ENCODE measurements at places on chromosomes 1 and 21.
A peak's percentile ranks its signal among the peaks of the same experiment; 100 is the strongest.

- DNase-seq = no peak
Measured at GRCh38 chr1:78490861-78491450, at the start of gene PTGFR. Gene PTGFR (plus strand): TSS chr1:78490974. CDS start chr1:78492744, 1,770 bp downstream.

- no peak for DNase-seq
Measured at GRCh38 chr1:243734308-243734695, 115.7 kb downstream of the AKT3 start.

GRCh38 chr1:218694636-218695035 lies 349.5 kb downstream of the TGFB2 start:
- DNase-seq = no peak

DNA sequence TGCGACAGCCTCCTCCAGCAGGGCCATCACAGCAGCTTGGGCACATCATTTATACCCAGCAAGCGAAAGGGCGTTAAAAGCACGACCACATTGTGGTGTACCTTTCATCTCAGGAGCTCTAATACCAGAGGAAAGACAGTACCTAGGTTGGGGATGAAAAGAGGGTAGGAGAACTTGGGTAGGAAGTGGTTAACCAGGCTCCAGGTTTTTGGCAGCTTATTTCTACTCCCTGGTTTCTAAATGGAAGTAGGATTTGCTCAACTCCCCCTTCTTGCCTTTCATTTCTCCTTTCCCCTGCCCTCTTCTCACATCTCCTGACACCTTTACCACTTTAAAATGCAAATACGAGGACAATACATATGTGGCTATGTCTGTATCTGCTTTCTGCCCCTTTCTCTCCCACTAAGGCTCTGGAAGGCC lies 30.2 kb downstream of the FAM177B start:
- DNase-seq = no peak

- DNase-seq = no peak
Measured at GRCh38 chr1:36533897-36534296, 51.2 kb upstream of the CSF3R start.

DNA sequence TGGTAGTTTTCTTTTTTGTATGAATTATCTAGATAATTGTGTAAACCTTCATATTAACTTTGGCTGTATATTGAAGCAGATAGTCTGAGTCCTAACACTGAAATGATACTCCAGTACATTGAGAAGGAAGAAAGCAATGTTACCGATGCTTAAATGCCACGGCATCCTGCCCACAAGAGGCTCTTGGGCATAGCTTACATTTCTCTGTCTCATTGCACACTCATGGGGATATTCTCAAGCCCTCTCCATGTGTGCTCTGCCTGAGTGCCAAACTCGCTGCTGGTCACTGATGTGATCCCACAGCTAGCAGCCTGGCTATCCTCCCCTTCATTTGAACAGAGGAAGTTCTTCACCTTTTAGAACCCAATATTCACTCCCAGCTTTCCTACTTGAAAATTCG lies 179.4 kb downstream of the TGFB2 start:
- DNase-seq = no peak

GRCh38 chr21:29465546-29465945 lies 166.8 kb downstream of the BACH1 start:
- DNase-seq = peak; percentile 12

DNA sequence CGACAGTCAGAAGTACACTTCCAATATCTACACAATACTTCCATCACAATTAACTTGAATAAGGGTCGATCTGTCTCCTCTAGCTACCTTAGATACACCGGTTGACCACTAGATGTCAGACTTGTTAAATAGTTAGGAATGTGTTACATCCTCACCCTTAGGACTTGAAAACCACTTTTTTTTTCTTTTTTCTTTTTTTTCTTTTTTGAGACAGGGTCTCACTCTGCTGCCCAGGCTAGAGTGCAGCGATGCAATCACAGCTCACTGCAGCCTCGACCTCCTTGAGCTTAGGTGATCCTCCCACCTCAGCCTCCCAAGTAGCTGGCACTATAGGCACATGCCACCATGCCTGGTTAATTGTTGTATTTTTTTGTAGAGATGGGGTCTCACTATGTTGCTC lies 120.4 kb upstream of the GREM2 start:
- DNase-seq = peak; percentile 30

DNA sequence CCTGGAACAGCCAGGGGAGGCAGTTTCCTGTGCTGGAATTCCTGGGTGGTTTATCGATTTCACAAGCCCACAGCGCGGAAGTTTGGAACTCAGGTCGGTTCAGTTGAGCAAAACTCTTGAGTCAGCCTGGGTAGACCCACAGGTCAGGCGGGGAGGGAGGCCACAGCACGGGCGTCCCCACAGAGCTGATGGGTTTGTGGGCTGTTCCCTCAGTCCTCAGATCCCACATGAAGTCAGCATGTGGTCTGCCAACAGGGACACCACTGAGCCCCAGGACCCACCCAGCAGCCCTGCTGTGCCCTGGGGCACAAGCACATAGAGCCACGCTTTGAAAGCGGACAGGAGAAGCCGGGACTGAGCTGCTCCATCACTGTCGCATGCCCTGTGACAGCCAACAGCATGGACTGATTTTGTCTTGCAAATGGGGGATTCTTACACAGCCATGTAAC lies 17.4 kb downstream of the BMP8A start:
- DNase-seq = no peak

DNA sequence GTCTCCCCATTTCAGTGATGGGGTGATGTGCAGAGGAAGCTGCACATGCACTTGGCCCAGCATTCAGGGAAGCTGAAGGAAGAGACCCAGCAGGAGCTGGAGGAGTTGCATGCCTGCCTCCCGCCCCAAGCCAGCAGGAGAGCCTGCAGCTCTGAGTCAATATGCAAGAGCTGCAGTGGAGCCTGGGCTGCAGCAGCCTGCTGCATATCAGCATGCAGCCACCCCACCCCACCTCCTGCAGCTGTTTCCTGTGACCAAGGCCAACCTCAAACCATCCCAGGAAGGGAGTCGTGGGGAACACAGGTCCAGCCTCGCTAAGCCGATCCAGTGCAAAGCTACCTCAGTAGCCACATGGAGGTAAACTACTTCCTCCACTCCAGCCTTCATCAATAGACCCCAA lies 18.9 kb downstream of the AGT start:
- DNase-seq = no peak

- DNase-seq = no peak
Measured at GRCh38 chr1:169882039-169882511, 11.6 kb downstream of the SCYL3 start.

- DNase-seq = peak; percentile 87
Measured at GRCh38 chr21:46457801-46458314, 833 bp upstream of the DIP2A start.

DNA sequence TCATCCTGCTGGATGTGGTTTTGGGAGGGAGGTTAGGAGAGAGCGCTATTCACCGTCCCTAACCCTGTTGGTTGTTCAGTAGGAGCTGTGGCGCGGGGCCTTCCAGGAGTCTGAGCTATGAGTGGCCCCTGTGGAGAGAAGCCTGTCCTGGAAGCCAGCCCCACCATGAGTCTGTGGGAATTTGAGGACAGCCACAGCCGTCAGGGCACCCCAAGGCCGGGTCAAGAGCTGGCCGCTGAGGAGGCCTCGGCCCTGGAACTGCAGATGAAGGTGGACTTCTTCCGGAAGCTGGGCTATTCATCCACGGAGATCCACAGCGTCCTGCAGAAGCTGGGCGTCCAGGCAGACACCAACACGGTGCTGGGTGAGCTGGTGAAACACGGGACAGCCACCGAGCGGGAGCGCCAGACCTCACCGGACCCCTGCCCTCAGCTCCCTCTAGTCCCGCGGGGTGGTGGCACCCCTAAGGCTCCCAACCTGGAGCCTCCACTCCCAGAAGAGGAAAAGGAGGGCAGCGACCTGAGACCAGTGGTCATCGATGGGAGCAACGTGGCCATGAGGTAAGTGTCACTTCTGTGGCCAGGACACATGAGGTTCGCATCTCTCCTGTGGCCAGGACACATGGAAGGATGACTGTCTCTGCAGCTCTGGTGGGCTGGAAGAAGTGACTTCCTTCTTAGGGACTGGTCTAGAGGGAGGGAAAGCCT lies 1.2 kb downstream of the ZC3H12A start:
- peak; percentile 50 for DNase-seq

DNA sequence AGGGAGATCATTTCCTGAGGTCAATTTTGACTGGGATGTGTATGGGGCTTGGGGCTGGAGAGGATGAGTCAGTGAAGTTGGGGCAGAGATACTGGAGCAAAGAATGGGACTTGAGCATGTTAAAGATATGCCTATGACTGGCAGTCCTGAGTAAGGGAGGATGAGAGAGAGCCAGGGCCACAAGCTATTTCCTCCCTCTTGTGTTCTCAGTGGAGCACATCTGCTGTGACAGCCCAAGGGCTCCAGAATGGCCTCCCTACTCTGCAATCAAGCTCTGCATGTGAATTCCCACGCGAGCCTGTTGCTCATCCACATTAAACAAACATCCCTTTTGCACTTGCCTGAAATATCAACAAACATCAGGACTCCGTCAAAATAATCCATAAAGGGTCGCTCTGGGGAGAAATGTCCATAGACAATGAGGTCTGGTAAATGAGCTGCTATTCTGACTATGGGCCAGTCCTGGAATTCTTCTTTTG lies 9.2 kb downstream of the ADCY10 start:
- peak; percentile 44 for DNase-seq

- DNase-seq = no peak
Measured at GRCh38 chr1:214236477-214236876, 44.5 kb upstream of the SMYD2 start.

DNA sequence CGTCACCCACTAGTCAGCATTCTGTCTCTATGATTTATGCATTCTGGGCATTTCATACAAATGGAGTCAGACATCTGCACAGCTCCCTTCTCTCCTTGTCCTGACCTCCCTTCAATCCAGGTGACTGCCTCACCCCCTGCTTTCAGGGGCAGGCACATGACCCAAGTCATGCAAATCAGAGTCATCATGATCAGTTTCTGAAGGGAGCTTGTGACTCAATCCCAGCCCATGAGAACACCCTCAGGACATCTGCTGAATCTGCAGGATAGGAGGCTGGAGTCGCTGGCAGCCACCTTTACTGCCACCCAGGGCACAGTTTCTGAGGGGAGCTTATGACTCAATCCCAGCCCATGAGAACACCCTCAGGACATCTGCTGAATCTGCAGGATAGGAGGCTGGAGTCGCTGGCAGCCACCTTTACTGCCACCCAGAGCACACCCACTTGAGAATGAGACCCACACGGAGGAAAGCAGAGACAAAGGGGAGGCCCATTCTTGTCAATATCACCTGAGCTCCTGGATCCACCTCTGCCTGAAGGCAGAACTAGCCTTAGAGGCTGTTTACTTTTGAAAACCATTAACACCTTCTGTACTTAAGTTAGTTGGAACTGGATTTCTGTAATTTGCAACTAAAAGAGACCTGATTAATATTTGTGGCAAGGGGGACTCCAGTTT lies 62.3 kb upstream of the SLC25A33 start:
- no peak for DNase-seq

GRCh38 chr1:228136901-228137300 lies 3.2 kb upstream of the GUK1 start:
- DNase-seq = peak; percentile 80

- DNase-seq = no peak
Measured at GRCh38 chr1:156833603-156834002, 17.0 kb upstream of the SH2D2A start.

- DNase-seq = no peak
Measured at GRCh38 chr21:35406635-35407034, 357.5 kb upstream of the RUNX1 start.

GRCh38 chr1:35047188-35047858 lies 15.6 kb upstream of the ZMYM6 start:
- no peak for DNase-seq

DNA sequence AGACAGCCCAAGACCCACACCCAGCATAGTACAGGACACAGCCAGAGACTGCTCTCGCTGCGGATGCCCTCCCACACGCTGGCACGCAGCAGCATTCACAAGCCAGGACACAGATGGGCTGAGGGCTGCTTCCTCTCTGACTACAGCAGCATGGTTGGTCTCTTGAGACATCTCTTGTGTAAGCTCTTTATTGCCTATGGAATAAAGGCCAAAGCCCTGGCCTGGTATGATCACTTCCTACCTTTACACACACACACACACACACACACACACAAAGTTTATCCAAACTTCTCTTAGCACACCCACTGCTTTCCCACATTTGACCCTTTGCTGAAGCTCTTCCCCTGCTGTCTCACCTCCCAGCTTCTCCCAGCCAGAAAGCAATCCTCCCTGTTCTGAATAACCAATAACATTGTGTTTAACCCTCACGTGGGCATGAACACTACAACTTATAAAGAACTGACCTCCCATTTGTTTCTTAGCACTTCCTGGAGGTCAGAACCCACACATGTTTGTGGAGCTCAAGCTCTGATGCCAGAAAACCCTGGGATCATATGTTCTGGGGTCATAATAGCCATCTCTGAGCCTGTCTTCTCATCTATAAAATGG lies 1.2 kb upstream of the LUZP1 start:
- no peak for DNase-seq

DNA sequence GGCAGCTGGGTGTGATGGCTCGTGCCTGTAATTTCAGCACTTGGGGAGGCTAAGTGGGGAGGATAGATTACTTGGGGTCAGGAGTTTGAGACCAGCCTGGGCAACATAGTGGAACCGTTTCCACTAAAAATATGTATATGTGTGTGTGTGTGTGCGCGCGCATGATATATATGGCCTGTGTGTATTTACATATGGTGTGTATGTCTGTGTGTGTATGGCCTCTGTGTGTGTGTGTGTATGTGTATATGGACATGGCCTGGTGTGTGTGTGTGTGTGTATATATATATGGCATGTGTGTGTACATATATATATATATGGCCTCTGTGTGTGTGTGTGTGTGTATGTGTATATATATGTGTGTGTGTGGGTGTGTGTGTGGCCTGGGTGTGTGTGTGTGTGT lies 16.0 kb upstream of the SLC2A7 start:
- DNase-seq = no peak

GRCh38 chr1:71774705-71775104 lies 507.6 kb downstream of the NEGR1 start:
- DNase-seq = no peak

DNA sequence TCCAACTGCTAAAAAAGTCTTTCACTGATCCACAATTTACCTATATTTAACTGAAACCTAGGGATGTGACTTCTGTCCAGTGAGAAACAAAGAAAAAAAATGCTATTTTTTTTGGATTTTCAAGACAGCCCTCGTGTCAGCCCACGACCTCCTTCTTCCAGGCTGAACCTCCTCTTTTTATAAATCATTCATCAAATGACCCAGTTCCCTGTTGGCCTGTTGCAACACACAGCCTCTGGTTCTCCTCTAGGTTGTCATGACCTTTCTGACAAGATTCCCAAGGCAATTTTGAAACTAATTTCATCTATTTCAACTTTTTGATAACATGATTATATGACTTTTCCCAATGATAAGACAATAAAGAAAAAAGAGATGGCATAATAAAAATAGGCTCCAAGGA lies 74.6 kb downstream of the PGBD5 start:
- DNase-seq = no peak

DNA sequence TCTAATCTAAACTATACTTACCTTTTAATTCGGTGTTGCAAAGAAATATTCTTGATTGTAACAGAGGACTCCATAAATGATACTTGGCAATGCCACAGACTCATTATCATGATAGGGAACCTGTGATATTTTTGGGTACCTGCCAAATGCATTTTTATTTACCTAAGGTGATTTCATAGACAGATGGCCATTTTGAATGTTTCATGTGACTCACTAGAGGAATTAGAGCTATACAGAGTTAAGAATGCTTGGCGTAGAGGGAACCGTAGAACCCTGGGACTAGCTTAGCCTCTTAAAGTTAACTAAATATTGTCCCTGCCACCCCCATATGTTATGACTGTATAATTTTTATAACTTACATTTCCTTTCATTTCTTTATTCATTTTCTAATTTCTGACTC lies 136.1 kb downstream of the DISP1 start:
- no peak for DNase-seq
